Esophagus squamous epithelium (tissue), 5 donors: ENCODE measurements at places on chromosomes 16 and 17. TPM values are rescaled to one million over a fixed set of nuclear protein-coding genes. Genes with fewer than 3 reads are reported as not detected.

GRCh38 chr17:20184977-20185619 lies 175.9 kb downstream of the SPECC1 start:
- DNase-seq: no peak
- H3K4me3 ChIP-seq: no peak overlapping the region
- H3K4me1 ChIP-seq: peaks cover 13% of the 10 kb centered on the region

GRCh38 chr16:81018496-81018895 lies 11.5 kb downstream of the CENPN start:
- no peak overlapping the region for H3K27ac ChIP-seq
- H3K36me3 ChIP-seq: peaks cover 93% of the 10 kb centered on the region
- no peak overlapping the region for H3K4me3 ChIP-seq
- no peaks in the 10 kb centered on the region for H3K4me1 ChIP-seq
- no peaks in the 10 kb centered on the region for H3K27me3 ChIP-seq

DNA sequence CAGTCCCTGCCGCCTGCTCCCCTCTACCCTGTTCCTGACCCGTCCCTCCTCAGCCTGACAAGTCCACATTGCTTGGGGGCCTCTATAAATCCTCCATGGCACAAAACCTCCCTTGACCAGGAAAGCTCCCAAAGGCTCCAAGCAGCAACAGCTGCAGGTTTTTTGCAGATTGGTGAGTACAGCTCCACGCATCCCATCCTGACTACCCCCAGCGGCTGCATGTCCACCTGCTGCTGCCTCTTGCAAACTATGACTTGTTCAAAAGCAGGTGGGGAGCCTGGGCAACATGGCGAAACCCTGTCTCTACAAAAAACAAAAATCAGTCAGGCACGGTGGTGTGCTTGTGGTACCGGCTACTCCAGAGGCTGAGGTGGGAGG lies 122.8 kb downstream of the ANKRD11 start:
- H3K4me3 ChIP-seq: no peak overlapping the region
- no peaks in the 10 kb centered on the region for H3K27me3 ChIP-seq
- DNase-seq: no peak
- peak overlapping the region; percentile 4 for H3K27ac ChIP-seq
- H3K4me1 ChIP-seq: peaks cover 59% of the 10 kb centered on the region

GRCh38 chr16:79001156-79001967 lies 599.2 kb downstream of the MAF start:
- no peaks in the 10 kb centered on the region for H3K4me1 ChIP-seq
- no peaks in the 10 kb centered on the region for H3K27me3 ChIP-seq
- H3K27ac ChIP-seq: no peak overlapping the region
- H3K36me3 ChIP-seq: no peaks in the 10 kb centered on the region
- no peak for DNase-seq

DNA sequence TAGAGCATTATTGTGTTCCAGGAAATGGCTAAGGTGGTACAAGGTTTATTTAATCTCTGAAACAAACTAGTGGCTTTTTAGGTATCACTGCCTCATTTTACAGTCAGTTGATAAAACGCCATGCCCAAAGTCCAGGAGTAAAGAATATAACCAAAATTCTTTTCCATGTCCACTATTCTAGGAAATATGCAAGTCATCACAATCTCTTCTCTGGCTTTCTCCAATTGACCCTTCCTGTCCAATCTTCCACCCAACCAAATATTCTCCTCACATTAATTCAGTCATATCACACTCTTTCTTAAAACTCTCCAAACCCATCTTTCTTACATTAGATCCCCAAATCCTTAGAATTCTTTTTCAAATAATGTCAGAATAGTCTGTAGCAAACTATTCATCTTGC lies 1110.0 kb upstream of the CDH8 start:
- H3K36me3 ChIP-seq: no peaks in the 10 kb centered on the region
- H3K4me1 ChIP-seq: no peaks in the 10 kb centered on the region
- no peak for DNase-seq
- no peak overlapping the region for H3K27ac ChIP-seq
- H3K27me3 ChIP-seq: no peaks in the 10 kb centered on the region
- no peak overlapping the region for H3K4me3 ChIP-seq

- H3K4me1 ChIP-seq: no peaks in the 10 kb centered on the region
- no peak for DNase-seq
- no peaks in the 10 kb centered on the region for H3K36me3 ChIP-seq
These were observed 41.5 kb downstream of the NT5M start for GRCh38 chr17:17344507-17345293.

DNA sequence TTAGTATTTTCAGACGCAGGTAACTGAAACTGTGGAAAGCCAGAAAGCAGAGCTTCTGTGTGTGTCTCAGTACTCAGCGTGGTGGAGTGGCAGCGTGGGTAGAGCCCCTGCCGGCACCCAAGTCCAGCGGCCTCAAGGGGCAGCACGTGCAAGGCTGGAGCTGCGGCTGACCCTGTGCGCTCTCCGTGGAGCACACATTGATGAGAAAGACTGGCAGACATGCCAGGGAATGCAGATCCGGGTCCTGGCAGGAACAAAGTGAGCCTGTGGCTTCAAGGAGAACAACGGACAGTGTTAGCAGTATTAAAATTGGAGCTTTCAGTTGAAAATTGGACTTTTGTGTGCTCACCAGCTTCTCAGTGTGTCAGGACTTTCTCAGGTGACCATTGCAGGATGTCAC lies 23.3 kb downstream of the ZC3H18 start:
- no peak overlapping the region for H3K27ac ChIP-seq
- H3K36me3 ChIP-seq: peaks cover 93% of the 10 kb centered on the region
- no peak overlapping the region for H3K4me3 ChIP-seq

- peaks cover 54% of the 10 kb centered on the region for H3K4me1 ChIP-seq
- H3K36me3 ChIP-seq: peaks cover 69% of the 10 kb centered on the region
- H3K27ac ChIP-seq: no peak overlapping the region
- DNase-seq: no peak
These were observed 39.2 kb downstream of the ADCY7 start for GRCh38 chr16:50305441-50306061.

DNA sequence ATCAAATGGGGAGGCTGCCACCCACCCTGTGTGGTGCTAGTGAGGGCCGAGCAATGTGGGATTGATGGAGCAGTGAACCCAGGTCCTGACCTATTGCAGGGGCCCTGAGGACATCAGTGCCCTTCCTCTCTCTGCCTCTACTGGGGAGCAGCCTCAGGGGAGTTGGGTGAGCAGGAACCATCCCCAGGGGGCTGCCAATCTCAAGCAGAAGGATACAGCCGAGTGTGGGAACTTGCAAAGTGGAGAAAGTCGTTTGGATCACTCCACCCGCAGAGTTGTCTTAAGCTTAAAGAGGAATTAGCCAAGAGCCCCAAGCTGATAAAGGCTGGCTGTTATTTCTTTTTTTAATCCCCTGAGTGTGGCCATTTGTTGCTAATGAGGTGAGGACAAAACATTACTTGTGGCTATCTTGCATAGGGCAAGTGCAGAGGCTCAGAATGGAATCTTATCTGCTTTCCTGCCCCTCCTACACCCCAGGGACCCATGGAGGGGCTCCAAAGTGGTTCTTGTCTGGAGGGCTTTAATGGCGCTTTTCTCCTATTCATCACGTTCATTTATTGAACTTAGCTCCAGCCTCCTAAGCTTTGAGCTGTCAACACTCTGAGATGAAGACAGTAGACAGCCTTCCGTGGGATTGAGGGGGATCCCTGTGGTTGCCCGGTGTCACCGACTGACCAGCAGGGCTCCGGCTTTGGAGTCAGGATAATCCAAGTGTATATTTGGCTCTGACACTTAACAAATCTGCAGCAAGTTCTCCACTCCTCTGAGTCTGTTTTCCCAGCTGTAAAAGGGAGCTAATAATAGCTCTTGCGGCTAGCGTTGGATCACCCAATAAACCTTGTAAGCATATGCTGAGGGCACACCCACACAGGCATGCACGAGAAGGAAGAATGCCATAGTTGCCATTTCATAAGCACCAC lies 45.1 kb downstream of the MYH11 start:
- H3K4me1 ChIP-seq: peaks cover 40% of the 10 kb centered on the region
- no peaks in the 10 kb centered on the region for H3K36me3 ChIP-seq
- peak overlapping the region; percentile 61 for H3K27ac ChIP-seq

GRCh38 chr16:14384745-14385144 lies 245.3 kb downstream of the PARN start:
- H3K27ac ChIP-seq: no peak overlapping the region
- no peaks in the 10 kb centered on the region for H3K27me3 ChIP-seq
- no peaks in the 10 kb centered on the region for H3K4me1 ChIP-seq
- no peak for DNase-seq

DNA sequence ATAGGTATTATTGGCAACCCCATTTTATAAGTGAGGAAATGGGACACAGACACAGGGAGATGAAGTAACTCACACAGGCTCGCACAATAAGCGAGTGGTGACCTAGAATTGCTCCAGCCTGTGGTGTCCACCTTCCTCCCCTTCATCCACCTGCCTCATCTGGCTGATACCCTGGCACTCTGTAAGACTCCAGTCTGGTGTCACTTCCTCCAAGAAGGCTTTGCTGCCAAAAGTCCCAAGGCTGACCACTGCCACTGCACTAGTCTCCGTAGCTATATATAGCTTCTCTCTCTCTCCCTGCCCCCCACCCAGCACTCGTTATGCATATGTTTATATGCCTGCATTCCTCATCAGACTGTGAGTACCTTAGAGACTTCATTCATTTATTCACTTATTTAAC lies 66.1 kb upstream of the SREBF1 start:
- no peaks in the 10 kb centered on the region for H3K27me3 ChIP-seq
- no peak overlapping the region for H3K27ac ChIP-seq
- no peak for DNase-seq
- H3K4me1 ChIP-seq: peaks cover 46% of the 10 kb centered on the region

GRCh38 chr17:7781429-7781828 lies 52.6 kb upstream of the KDM6B start:
- H3K27me3 ChIP-seq: no peaks in the 10 kb centered on the region
- H3K4me3 ChIP-seq: no peak overlapping the region

GRCh38 chr16:17166095-17166494 lies 304.7 kb downstream of the XYLT1 start:
- no peak for DNase-seq
- no peak overlapping the region for H3K27ac ChIP-seq
- H3K36me3 ChIP-seq: no peaks in the 10 kb centered on the region
- no peak overlapping the region for H3K4me3 ChIP-seq

- no peak overlapping the region for H3K27ac ChIP-seq
- no peak overlapping the region for H3K4me3 ChIP-seq
- no peaks in the 10 kb centered on the region for H3K4me1 ChIP-seq
- H3K27me3 ChIP-seq: no peaks in the 10 kb centered on the region
These were observed 56.8 kb upstream of the SCNN1B start for GRCh38 chr16:23245268-23245667.

DNA sequence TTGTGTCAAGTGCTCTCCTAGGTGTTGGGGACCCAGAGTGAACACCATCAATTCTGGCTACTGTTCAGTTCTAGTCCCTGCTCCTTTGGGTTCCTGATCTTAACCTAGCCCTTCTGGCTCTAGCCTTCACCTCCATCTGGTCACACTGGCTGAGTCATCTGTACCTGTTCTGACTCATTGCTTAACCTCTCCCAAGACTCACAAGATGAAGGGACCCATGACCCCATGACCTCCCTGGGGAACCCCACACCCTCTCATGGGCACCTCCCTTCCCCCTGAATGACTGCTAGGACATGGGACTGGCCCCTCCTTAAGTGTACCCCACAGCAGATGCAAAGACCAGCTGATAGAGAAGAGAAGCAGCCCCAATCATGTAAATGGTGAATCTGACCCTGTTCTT lies 345.8 kb upstream of the CDH5 start:
- DNase-seq: no peak
- no peaks in the 10 kb centered on the region for H3K27me3 ChIP-seq
- no peaks in the 10 kb centered on the region for H3K4me1 ChIP-seq
- no peak overlapping the region for H3K4me3 ChIP-seq

- no peak overlapping the region for H3K27ac ChIP-seq
- no peaks in the 10 kb centered on the region for H3K27me3 ChIP-seq
- no peak overlapping the region for H3K4me3 ChIP-seq
- no peaks in the 10 kb centered on the region for H3K4me1 ChIP-seq
These were observed 37.5 kb downstream of the AKAP10 start for GRCh38 chr17:19939993-19940721.

DNA sequence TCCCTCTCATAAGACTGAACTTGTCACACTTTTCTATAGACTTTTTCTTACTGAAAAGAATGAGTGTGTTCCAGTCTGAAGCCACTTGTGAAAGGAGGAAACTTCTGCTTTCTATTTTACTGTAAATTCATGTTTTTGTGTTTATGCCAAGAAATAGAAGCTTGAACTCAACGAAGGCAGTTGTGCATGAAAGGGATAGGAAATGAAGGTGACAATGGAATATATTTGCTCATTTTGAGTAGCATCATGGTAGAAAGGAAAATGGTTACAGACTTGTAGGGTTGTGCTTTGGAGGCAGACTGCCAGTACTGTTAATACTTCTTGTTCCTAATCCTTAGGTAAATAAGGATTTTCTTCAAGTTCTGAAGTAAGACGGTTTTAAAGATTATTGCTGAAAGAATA lies 8.1 kb downstream of the CLTC start:
- peak overlapping the region; percentile 49 for H3K27ac ChIP-seq
- peak overlapping the region; percentile 18 for H3K4me3 ChIP-seq
- peaks cover 6% of the 10 kb centered on the region for H3K36me3 ChIP-seq
- peaks cover 87% of the 10 kb centered on the region for H3K4me1 ChIP-seq
- no peaks in the 10 kb centered on the region for H3K27me3 ChIP-seq

- H3K4me1 ChIP-seq: no peaks in the 10 kb centered on the region
- H3K36me3 ChIP-seq: no peaks in the 10 kb centered on the region
- DNase-seq: no peak
- no peaks in the 10 kb centered on the region for H3K27me3 ChIP-seq
These were observed 80.9 kb downstream of the KLHDC4 start for GRCh38 chr16:87684711-87685404.

- no peak for DNase-seq
- H3K4me3 ChIP-seq: no peak overlapping the region
- H3K27me3 ChIP-seq: no peaks in the 10 kb centered on the region
- H3K36me3 ChIP-seq: no peaks in the 10 kb centered on the region
These were observed 40.4 kb downstream of the TMEM132E start for GRCh38 chr17:34619687-34620217.

DNA sequence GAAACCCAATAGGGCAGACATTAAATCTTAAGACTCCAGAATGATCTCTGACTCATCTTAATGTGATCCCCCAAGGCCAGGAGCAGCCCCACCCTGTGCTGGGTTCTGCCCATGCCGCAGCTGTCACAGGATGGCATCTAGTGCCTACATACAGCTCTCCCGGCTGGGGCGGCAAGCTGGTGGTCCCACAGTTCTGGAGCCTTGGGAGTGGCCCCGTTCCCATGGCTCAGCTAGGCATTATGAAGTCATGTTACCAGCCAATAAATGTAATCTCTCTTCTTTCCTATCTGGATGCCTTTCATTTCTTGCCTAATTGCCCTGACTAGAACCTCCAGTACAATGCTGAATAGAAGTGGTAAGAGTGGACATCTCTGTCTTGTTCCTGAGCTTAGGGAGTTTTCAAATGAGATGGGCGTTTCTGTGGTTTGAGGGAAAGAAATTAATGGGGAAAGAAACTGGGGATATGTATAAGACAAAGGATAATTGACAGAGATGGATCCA lies 95.7 kb upstream of the DNAH17 start:
- DNase-seq: no peak
- H3K4me3 ChIP-seq: no peak overlapping the region
- H3K27me3 ChIP-seq: no peaks in the 10 kb centered on the region
- H3K4me1 ChIP-seq: peaks cover 43% of the 10 kb centered on the region
- H3K27ac ChIP-seq: no peak overlapping the region
- peaks cover 25% of the 10 kb centered on the region for H3K36me3 ChIP-seq

- no peak overlapping the region for H3K4me3 ChIP-seq
- no peak for DNase-seq
- no peaks in the 10 kb centered on the region for H3K27me3 ChIP-seq
- H3K4me1 ChIP-seq: peaks cover 31% of the 10 kb centered on the region
- H3K36me3 ChIP-seq: no peaks in the 10 kb centered on the region
These were observed 39.8 kb downstream of the MAP1LC3B start for GRCh38 chr16:87431926-87432325.

Gene TSNAXIP1
- total RNA-seq: 0.97 TPM

Gene TSPAN10
- 0.19 TPM for total RNA-seq

Gene RDM1
- total RNA-seq: 0.53 TPM

Gene TMIGD1
- not detected for total RNA-seq

Gene ACSM2A
- not detected for total RNA-seq

Gene WFIKKN1
- total RNA-seq: under 0.01 TPM

Gene CACNG5
- not detected for total RNA-seq

Gene SOX8
- 0.09 TPM for total RNA-seq
